ENCODE measurements at places on chromosomes 7 and 10.

- no peaks in the 10 kb centered on the region for H3K27me3 ChIP-seq
- no peak for DNase-seq
- H3K27ac ChIP-seq, result no peak overlapping the region
- no peaks in the 10 kb centered on the region for H3K36me3 ChIP-seq
- H3K4me3 ChIP-seq, result no peak overlapping the region
- no peaks in the 10 kb centered on the region for H3K4me1 ChIP-seq
Observed at GRCh38 chr7:137411446-137411845, 67.9 kb upstream of the PTN start.

DNA sequence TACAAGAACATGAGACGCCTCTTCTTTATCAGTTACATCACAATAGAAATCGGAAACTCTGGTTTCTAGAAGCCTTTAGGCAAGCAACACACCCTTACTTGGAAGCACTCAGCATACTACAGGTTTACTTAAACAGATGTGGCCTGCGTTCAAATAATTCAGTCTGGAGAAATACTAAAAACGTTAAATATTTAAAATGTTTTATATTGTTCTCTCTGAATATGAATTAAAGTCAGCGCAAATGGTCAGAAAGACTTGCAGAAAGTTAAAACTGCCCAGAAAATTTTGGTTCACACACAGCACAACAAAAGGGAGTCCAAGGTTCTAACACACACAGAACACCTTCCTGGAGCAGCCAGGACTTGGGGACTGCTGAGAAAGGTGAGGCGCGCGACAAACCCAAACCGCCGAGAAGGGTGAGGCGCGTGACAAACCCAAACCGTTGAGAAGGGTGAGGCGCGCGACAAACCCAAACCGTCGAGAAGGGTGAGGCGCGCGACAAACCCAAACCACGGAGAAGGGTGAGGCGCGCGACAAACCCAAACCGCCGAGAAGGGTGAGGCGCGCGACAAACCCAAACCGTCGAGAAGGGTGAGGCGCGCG lies 25.8 kb downstream of the ESYT2 start:
- H3K36me3 ChIP-seq, result peaks cover 23% of the 10 kb centered on the region
- no peak for DNase-seq
- H3K27me3 ChIP-seq, result no peaks in the 10 kb centered on the region
- no peak overlapping the region for H3K4me3 ChIP-seq
- no peak overlapping the region for H3K27ac ChIP-seq

DNA sequence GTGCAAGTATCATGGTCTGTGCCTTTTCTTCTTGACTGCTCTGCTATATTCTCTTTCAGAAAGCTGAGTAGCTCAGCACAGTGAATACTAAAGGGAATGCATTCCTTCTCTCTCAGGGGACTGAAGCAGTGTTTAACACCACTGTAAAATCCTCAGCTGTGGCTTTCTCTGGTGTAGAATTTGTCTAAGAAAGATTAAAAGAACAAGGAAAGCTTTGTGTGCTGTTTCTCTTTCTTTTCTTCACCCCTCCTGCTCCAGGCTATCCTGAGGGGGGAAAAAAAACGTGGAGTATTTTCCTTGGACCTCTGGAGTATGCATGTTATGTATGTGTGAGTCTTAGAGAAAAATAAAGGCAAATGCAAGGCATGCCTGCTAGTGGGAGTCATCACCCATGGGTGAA lies 383.9 kb downstream of the AUTS2 start:
- H3K27me3 ChIP-seq, result no peaks in the 10 kb centered on the region
- DNase-seq, result no peak
- no peaks in the 10 kb centered on the region for H3K4me1 ChIP-seq
- H3K36me3 ChIP-seq, result no peaks in the 10 kb centered on the region
- H3K27ac ChIP-seq, result no peak overlapping the region

DNA sequence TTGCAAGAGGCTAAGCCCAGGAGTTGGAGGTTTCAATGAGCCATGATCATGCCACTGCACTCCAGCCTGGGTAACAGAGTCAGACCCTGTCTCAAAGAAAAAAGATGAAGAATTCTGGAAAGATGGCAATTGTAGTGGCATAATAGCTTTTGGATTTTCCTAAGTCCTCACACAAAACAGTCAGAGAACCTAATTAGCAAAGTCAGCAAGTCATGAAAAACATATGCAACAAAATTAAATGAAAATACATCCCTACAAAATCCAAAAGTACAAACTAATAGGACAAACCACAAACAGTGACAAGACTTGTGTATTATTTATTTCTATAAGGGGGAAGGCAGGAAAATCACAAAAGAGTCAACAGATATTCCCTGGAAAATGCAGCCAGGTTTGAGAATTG lies 362.3 kb upstream of the PLXDC2 start:
- H3K27ac ChIP-seq, result no peak overlapping the region
- no peak overlapping the region for H3K4me3 ChIP-seq
- no peak for DNase-seq
- no peaks in the 10 kb centered on the region for H3K36me3 ChIP-seq

DNA sequence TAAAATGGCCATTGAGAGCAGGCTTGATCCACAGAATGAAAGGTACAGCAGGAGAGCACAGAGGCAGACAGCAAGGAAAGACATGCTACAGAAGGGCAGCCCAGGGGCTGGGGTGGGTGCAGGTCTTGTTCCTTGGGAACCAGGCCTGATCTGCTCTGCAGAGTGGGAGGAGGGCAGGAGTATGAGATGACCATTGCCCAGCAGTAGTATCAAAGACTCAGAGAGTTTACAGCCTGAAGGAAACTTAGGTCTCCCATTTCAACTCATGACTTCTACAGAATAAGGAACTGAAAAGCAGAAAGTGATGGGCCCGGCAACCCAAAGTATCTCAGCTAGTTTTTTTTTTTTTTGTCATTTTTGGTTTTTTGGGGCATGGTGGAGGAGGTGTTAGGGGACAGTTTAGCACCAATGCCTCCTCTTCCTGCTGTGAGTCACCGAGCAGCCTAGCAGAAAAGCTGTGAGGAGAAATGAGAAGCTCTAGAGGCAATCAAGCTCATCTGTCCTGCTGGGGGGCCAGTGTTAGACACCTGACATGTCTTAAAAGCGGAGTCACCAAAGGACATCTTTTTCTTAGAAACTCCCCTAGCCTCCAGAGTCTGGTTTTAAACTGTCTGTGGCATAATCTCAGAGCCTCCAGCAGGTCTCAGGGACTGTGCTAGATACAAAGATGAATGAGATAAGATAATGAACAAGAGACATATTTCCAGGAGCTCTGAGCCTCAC lies 34.3 kb upstream of the HERPUD2 start:
- peaks cover 93% of the 10 kb centered on the region for H3K4me1 ChIP-seq
- no peaks in the 10 kb centered on the region for H3K36me3 ChIP-seq
- H3K4me3 ChIP-seq, result peak overlapping the region; percentile 70
- peak; percentile 53 for DNase-seq
- peak overlapping the region; percentile 93 for H3K27ac ChIP-seq

GRCh38 chr7:67407392-67408071 lies 410.9 kb downstream of the TYW1 start:
- no peak overlapping the region for H3K4me3 ChIP-seq
- H3K4me1 ChIP-seq, result no peaks in the 10 kb centered on the region
- peaks cover 3% of the 10 kb centered on the region for H3K27me3 ChIP-seq
- no peaks in the 10 kb centered on the region for H3K36me3 ChIP-seq
- no peak overlapping the region for H3K27ac ChIP-seq

- H3K4me3 ChIP-seq, result peak overlapping the region; percentile 48
- H3K27ac ChIP-seq, result peak overlapping the region; percentile 97
- peaks cover 75% of the 10 kb centered on the region for H3K4me1 ChIP-seq
Observed at GRCh38 chr7:94052398-94053180, 48.4 kb upstream of the BET1 start.

DNA sequence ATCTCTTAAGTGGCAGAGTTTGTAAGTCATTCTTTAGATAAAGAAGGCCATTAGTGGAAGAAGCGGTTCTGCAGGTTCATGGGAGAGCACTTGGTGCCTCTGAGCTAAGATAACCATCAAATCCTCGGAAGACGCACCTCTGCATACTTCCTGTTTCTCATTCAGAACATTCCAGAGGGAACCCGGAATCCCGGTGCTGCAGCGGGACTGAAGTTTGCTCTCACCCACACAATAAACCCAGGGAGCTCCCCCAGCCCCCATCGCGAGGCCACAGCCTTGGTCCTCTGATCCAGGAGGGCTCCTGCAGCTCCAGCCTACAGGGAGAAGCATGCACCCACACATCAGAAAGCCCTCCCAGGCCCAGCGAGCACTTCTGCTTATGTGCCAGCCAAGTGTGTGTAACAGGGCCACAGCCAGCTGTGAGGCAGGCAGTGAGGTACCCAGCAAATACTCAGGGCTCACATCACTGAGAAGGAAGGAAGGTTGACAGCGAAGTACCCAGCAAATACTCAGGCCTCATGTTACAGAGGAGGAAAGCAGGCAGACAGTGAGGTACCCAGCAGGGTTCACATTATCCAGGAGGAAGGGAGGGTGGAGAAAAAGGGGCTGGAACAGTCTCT lies 142.4 kb downstream of the DIP2C start:
- DNase-seq, result no peak
- no peaks in the 10 kb centered on the region for H3K36me3 ChIP-seq
- no peak overlapping the region for H3K4me3 ChIP-seq
- H3K27ac ChIP-seq, result no peak overlapping the region
- H3K4me1 ChIP-seq, result peaks cover 2% of the 10 kb centered on the region

DNA sequence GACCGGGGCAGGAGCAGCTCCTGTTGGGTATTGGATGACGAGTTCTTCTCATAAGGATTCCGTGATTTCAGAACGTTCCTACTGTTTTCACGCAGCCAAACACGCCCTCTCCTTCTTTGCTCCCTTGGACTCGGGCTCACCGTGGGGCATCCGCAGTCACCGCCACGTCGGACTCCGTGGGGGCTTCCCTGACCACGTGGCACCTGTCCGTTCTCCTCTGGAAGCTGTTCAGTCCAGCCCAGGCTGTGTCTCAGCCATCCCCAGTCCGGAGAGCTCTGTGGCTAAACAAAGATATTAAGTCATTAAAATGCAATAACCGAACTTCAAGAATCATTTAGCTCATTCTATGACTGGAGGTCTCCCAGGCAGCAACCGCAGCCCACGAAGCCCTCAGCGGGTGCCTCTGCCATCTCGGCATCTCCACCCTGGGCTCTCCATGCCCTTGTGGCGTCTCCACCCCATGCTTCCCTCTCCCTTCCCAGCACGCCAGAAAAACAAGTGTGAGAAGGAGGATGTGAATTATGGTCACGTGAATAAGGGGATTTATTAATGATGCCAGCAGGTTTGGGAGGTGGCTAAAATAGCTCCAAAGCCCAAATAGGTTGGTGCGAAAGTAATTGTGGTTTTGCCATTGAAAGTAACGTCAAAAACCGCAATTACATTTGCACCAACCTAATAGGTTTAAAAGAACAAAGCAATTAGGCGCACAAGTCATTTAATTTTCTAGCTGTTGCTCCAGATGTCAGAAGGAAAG lies 224.6 kb upstream of the PPP2R2D start:
- H3K4me3 ChIP-seq, result no peak overlapping the region
- H3K27me3 ChIP-seq, result no peaks in the 10 kb centered on the region
- no peaks in the 10 kb centered on the region for H3K4me1 ChIP-seq
- no peak overlapping the region for H3K27ac ChIP-seq
- H3K36me3 ChIP-seq, result no peaks in the 10 kb centered on the region

DNA sequence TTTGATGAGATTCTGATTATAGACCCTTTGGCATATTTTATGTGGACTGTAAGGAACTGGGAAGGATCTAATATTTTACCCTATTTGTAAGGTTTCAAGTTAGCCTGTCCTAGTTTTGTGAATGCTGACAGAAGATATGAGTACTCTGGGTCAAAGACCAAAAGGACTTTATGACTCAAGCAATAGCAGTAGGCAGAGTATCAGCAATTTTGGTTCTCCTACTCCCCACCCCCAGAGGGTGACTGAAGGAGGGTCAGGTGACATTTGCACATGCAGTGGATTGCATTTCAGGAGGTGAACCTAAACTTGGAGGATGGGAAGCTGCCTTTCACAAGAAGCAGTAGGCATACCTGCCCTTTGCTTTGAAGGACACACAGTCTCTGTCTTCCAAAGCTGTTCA lies 84.0 kb upstream of the KLF6 start:
- no peak overlapping the region for H3K27ac ChIP-seq
- no peak overlapping the region for H3K4me3 ChIP-seq
- DNase-seq, result no peak
- H3K4me1 ChIP-seq, result peaks cover 59% of the 10 kb centered on the region

DNA sequence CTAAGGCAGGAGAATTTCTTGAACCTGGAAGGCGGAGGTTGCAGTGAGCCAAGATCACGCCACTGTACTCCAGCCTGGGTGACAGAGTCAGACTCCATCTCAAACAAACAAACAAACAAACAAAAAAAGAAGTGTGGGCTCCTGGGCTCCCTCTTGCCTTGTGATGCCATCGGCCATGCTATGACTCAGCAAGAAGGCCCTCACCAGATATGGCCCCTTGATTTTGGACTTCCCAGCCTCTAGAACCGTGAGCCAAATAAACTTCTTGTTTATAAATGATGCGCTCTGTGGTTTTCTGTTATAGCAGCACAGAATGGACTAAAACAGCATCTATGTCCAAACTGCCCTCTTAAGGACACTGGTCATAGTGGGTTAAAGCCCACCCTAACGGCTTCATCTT lies 29.9 kb upstream of the RHEB start:
- DNase-seq, result no peak
- H3K27ac ChIP-seq, result no peak overlapping the region
- H3K4me3 ChIP-seq, result no peak overlapping the region
- H3K27me3 ChIP-seq, result peaks cover 18% of the 10 kb centered on the region

Data from activated B cell treated with CpG ODN at 0.5 μM for 24 hours (primary cell).